ENCODE measurements at places on chromosomes 13 and 19. TPM values are rescaled to one million over a fixed set of nuclear protein-coding genes. Genes with fewer than 3 reads are reported as not detected.

Gene OSCAR
- total RNA-seq = 0.32 TPM

GRCh38 chr13:67238277-67238859, 8.2 kb upstream of the PCDH9 start:
- H3K27me3 ChIP-seq = peaks cover 10% of the 10 kb centered on the region
- no peak for DNase-seq
- H3K36me3 ChIP-seq = no peaks in the 10 kb centered on the region
- no peak overlapping the region for H3K27ac ChIP-seq
- no peak overlapping the region for H3K4me3 ChIP-seq
- H3K4me1 ChIP-seq = no peaks in the 10 kb centered on the region

- no peak overlapping the region for H3K4me3 ChIP-seq
- H3K4me1 ChIP-seq = no peaks in the 10 kb centered on the region
- H3K36me3 ChIP-seq = peaks cover 49% of the 10 kb centered on the region
- no peaks in the 10 kb centered on the region for H3K27me3 ChIP-seq
These were observed 28.7 kb upstream of the EPHX3 start for GRCh38 chr19:15260939-15261338.

GRCh38 chr19:43700395-43701000, 15.4 kb upstream of the IRGC start:
- H3K27ac ChIP-seq = peak overlapping the region; percentile 97
- peaks cover 4% of the 10 kb centered on the region for H3K36me3 ChIP-seq
- peak overlapping the region; percentile 78 for H3K4me3 ChIP-seq
- H3K27me3 ChIP-seq = peaks cover 17% of the 10 kb centered on the region
- H3K4me1 ChIP-seq = peaks cover 27% of the 10 kb centered on the region

DNA sequence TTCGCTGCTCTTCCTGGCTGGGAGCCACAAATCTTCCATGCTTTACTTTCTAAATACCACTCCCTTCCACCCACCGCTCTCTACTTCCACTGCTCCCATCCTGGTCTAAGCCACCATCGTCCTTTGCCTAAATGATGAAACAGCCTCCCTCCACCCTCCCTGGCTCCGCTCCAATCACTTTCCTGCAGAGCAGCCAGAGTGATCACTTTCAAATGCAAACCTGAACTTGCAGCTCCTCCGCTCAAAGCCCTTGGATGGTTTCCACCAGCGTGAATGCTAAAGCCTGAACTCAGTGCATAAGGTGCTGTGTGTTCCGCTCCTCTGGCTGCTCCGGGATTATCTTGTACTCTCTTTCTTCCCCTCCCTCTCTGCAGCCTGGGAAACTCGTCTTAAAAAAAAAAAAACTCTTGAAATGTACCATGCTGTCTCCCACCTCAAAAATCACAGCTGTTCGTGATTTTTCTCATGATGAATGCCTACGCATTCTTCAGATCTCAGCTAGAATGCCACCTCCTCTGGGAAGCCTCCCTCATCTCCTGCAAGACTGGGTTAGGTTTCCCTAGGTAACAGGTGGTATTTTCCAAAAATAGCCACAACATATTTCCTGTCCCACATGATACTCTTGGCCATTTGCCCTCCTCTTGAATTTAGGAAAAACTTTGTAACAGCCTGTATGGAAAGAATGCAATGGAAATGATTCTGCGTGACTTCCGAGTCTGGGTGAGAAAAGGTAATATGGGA, 3.7 kb upstream of the SIN3B start:
- H3K27ac ChIP-seq = no peak overlapping the region
- H3K36me3 ChIP-seq = peaks cover 2% of the 10 kb centered on the region
- peaks cover 25% of the 10 kb centered on the region for H3K27me3 ChIP-seq
- peaks cover 25% of the 10 kb centered on the region for H3K4me1 ChIP-seq
- no peak for DNase-seq

DNA sequence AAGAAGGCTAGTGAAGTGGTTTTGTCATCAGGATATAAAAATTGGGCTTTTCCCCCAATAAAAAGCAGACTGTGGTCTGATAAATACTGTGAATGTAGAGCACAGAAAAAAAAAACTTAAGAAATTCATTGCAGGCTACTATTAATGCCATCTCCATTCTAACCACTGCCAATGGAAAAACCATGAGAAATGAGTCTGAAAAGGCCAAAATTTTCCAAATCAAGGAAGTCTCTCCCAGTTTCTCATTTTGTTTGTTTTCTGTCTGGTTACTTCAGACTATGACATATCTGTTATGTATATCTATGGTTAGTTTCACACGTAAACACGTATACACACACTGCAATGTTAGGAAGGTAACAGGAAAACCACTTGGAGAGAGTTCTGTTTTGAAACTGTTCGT, 193.6 kb upstream of the TSC22D1 start:
- DNase-seq = no peak
- peaks cover 2% of the 10 kb centered on the region for H3K27me3 ChIP-seq
- H3K36me3 ChIP-seq = peaks cover 2% of the 10 kb centered on the region
- H3K27ac ChIP-seq = no peak overlapping the region

DNA sequence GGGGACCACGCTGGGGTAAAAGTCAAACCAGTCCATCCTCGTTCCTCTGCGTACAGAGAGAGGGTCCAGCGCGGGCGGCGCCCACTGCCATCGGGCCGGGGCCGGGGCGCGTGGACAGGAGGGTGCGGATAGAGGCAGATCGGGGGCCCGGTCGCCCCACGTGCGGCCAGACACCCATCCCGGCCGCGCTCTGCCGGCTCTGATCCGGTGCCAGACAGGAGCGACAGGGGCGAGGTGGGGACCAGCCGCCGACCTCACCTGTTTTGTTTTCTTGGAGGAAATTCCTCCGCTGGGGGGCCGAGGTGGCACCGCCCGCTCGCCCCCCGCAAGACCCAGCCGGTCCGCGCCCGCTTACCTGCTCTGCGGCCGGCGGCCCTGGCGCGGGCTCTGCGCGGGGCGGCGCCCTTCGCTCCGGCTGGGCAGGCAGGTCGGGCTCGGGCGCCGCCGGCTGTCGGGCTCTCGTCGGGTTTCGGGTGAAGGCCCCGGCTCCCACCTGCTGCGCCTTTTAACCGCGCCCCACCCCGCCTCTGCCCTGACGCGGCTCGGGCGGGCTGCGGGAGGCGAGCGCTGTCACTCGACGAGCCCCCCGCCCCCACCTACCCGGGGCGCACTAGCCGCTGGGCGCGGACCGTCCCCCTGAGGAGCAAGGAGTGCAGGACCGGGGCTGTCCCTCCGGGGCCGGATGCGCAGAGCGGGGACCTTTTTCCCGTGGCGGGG, at the start of gene GJB6:
TSS of gene GJB6 (minus strand) at position 481 of the 717 bp plus-strand sequence. CDS start 8,839 bp downstream, outside the sequence.
- H3K4me1 ChIP-seq = peaks cover 12% of the 10 kb centered on the region
- peak within 1 kb of the TSS; percentile 84 for H3K27ac ChIP-seq
- peaks cover 2% of the 10 kb centered on the region for H3K36me3 ChIP-seq
- H3K27me3 ChIP-seq = peaks cover 30% of the 10 kb centered on the region
